Motor neuron (in vitro differentiated cells): ENCODE measurements at places on chromosomes 5 and 9. TPM values are rescaled to one million over a fixed set of nuclear protein-coding genes. Genes with fewer than 3 reads are reported as not detected.
A peak's percentile ranks its signal among the peaks of the same experiment; 100 is the strongest.

DNA sequence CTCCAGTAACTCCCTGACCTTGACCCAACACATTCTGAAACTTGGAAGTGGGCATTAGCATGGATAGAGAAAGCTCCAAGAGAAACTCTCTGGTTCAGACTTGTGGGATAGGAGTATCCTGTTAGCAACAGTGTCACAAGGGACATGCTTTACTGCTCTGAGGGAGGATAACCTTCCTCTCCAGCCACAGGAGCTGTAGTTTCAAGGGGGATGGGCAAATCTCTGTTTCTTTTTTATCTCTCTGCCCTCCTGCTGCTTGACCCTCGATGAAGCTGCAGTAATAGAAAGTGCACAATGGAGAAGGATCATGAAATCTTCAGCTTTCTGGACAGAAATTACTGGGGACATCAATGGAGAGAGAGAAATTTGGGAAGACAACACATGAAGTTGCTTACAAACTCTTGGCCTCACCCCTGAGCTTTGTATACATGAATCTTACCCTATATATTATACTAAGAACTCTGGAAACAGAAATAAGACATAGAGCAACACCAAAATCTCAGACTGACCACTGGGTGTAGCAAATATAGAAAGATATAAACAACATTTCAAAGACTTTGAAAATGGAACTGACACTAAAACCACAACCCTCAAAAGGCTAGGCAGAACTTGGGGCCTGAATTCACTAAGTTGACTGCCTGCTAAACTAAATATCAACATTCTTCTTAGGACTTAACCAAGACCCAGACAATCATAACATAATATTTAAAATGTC is 471.0 kb upstream of the MEF2C start:
- ATAC-seq: no peak

- no peak for ATAC-seq
Observed at GRCh38 chr5:20359377-20359776, 371.4 kb upstream of the CDH18 start.

DNA sequence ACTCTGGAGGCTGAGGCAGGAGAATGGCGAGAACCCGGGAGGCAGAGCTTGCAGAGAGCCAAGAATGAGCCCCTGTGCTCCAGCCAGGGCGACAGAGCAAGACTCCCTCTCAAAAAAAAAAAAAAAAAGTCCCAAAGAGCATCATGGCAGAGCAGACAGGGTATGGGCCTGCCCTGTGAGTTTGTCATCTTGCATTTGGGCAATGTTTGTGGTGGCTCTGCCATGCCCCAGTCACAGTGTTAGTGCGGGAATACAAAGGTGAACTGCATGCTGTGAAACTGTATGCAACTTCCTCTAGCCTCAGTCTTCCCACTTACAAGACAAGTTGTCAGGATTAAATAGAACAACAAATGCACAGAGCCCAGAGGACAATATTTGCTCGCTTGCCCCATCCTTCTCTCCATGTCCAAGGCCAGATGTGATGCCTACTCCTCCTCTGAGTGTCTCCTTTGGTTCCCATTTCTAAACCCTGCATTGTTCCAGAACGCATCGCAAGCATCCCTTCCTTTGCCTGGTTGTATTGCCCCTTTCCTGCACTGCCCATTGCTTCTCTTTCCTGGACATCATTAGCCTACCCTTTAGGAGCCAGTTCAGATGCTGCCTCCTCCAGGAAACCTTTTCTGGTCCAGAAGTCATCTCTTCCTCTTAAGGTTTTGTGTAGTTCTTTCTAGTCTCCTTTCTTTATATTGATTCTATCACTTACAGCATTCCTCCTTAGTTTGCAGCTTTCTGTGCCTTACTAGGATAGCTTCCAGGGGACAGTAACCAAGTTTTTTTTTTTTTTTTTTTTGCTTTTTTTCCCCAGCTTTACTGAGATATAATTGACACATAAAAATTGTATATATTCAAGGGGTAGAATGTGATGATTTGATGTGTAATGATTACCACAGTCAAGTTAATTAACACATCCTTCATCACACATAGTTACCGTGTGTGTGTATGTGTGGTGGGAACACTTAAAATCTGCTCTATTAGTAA is 69.0 kb upstream of the TNFAIP8 start:
- no peak for ATAC-seq

DNA sequence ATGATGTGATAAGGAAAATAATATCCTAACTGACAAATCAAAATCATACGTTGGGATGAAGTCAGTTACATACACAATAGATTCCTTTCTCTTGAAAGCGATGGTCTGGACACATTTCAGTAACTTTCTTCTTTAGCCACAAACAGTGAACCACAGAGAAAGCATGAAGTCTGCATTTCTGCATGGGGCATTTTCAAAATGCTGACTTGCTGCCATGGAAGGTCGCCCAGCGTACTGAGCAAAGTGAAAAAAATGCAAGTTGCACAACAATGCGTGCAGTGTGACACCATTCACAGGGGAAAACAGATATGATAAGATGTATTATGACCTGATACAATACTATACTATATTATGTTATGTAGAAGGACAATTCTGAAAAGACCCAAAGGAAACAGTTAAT is 146.3 kb downstream of the SNX18 start:
- peak; percentile 61 for ATAC-seq

- no peak for ATAC-seq
Observed at GRCh38 chr9:37157726-37158377, 37.5 kb downstream of the ZCCHC7 start.

- peak; percentile 24 for ATAC-seq
Observed at GRCh38 chr9:134764473-134765269, 115.9 kb upstream of the FCN2 start.

- no peak for ATAC-seq
Observed at GRCh38 chr9:34715639-34716215, 5.8 kb upstream of the CCL21 start.

DNA sequence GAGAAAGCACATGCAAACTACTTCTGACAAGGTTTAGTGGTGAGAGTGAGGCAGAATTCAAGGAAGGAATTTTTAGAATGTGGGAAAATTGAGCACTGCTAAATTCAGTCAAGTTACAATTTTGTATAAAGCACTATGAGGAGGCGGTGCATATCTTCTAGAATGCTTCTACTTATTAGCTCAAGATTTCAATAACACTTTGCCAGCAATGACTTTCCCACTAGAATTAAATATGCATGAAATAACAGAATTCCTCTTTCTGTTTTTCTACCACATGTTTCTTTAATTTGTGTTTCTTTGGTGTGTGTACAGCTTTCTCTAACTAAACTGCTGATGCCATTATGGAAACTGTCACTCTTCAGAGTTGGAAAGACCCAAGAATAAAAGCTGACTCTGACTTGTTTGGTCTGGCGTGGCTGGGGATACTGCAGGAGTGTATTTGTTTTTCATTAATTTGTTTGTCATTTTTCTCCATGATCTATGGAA is 163.5 kb downstream of the ARSB start:
- ATAC-seq: no peak

DNA sequence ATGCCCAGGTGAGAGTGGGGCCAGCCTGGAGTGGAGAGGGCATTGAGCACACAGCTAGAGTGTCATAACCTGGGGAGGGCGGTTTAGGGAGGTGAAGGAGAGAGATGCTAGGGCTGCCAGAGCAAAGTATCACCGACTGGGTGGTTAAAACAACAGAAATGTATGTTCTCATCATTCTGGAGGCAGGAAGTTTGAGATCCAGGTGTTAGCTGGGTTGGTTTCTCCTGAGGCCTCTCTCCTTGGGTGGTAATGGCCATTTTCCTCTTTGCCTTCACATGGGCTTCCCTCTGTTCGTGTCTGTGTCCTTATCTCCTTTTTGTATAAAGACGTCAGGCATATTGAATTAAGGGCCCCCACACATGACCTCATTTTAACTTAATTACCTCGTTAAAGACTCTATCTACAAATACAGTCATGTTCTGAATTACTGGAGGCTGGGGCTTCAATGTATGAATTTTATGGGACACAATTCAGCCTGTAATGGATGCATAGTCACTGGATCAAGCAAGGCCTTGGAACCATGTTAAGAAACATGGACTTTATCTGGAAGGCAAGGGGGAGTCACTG is 118.6 kb upstream of the IL12B start:
- ATAC-seq: no peak

DNA sequence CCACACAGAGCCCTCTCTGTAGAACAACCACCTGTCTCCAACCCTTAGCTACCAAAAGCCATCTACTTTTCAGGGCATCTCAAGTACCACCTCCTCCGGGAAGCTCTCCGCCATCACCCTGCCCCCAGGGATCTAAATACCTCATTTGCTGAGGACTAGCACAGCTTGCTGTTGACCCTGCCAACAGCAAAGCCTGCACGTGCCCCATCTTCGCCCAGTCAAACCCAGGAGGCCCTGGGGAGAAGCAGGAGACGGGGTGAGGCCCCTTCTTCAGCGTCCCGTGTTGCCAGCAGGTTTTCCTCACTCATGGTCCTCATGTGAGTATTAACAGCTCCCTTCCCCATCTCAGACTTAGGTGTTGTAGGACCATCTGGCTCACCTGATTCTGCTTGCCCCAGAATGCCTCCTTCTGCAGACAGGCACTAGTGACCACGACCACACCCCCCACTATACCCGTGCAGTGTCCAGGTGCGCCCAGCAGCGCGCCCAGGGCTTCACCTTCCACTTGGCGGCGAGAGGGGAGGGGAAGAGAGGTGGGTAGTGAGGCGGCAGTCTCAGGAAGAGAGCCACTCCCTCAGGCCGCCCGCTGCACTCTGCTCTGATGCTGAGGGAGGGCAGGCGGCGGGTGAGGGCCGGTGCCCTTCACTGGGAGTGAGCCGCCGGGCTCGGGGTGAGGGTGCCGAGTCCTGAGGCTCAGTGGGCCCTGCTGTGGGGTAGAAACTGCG is 11.1 kb downstream of the VAV2 start:
- ATAC-seq: no peak

DNA sequence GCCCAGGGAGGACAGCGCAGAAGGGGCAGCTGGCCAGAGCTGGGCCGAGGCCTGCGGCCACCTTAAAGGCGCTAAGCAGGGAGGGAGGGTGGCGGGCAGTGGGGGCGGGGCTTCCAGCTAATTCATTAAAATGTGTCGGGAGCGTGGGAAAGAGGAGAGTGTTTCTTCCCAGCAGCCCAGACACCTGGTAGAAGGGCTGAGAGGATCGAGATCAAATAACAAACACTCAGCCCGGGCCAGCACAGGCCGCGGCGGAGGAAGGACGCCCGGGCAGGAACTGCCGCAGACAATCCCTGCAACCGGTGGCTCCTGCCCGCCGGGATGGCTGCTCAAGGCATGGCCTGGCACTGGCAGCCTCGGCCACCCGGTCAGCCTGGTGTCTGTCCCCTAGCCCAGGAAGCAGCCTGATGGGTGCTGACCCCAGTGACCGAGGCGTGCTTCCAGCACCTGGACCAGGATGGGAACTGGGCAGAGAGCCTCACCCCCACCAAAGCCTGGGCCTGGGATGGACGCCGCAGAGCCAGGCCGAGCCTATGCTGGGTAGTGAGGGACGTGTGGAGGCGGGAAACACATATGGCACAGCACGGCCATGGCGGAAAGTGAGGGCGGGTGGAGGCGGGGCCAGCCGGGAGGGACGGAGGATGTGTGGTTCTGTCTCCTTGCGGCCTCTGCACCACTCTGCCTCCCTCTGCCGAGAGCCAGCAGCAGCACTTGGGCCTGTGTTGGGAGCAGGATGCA is 3.2 kb upstream of the NRARP start:
- peak; percentile 36 for ATAC-seq

DNA sequence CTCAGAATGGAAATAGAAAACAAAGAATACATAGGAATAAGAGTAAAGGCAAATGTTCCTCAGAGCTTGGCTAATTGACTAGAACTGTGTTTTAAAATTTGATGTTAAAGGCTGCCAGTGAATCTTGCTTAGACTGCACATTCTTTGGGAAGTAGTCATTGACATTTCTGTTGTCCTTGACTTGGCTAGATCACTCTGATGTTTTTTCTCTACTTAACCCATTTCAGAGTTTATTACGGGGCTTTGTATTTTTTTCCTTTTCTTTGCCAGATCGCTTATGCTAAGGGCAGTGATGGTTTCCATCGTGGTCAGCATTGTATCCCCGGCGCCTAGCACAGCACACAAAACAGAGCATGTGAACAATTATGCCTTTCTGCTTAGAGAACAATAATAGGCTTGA is 1126.7 kb upstream of the CDH9 start:
- ATAC-seq: no peak

- no peak for ATAC-seq
Observed at GRCh38 chr9:89464300-89464901, 33.5 kb downstream of the SEMA4D start.

GRCh38 chr5:141427783-141428426 is 2.4 kb upstream of the PCDHGA12 start:
- no peak for ATAC-seq

GRCh38 chr9:19156026-19156474 is 28.8 kb upstream of the PLIN2 start:
- no peak for ATAC-seq

Gene NDOR1
- total RNA-seq: 5.1 and 6.9 TPM in 2 replicates

Gene ANKRD34B
- 0.24 and 0.28 TPM in 2 replicates for total RNA-seq

Gene CDX1
- total RNA-seq: 0.14 TPM in 1 of 2 replicates, not detected in the other

Gene BTNL8
- 2.0 TPM in 1 of 2 replicates, not detected in the other for total RNA-seq

Gene CATSPER3
- 0.21 and 0.37 TPM in 2 replicates for total RNA-seq

Gene ASPN
- total RNA-seq: 0.18 and 0.21 TPM in 2 replicates

Gene FOXD4L6
- 0.87 and 1.0 TPM in 2 replicates for total RNA-seq

Gene SNX30
- total RNA-seq: 20.9 and 21.5 TPM in 2 replicates

Gene INSYN2B
- total RNA-seq: 5.8 and 6.1 TPM in 2 replicates
